ENCODE measurements at places on chromosomes 12 and 14.

DNA sequence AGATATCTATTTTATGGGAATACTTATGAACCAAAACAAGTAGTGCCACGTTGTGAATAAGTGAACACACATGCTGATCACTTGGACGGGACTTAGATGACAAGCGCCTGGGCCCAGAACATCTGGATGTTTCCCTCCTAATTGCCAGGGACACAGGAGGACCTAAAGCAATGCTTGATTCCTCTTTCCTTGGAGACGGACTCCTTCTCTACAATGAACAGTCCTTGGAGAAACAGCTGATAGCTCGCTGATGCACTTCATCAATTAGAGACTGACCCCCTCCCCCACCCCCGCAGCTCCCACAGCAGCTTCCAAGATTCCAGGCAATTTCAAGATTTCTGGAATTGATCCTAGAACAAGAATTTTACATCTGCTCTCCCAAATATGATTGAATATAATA lies 86.4 kb downstream of the ST8SIA1 start:
- DNase-seq: no peak

- DNase-seq: peak; percentile 45
Observed at GRCh38 chr12:89247541-89247942, 104.8 kb downstream of the DUSP6 start.

DNA sequence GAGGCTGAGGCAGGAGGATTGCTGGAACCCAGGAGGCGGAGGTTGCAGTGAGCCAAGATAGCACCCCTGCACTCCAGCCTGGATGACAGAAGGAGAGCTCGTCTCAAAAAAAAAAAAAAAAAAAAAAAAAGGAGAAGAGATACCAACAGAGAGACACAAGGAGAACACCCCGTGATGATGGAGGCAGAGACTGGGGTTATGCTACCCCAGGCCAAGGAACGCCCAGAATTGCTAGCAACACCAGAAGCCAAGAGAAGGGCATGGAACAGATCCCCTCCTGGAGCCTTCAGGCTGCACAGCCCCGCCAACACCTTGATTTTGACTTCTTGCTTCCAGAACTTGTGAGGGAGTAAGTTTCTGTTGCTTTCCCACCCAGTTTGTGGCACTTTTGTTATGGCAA lies 148.0 kb upstream of the FOXN3 start:
- no peak for DNase-seq

DNA sequence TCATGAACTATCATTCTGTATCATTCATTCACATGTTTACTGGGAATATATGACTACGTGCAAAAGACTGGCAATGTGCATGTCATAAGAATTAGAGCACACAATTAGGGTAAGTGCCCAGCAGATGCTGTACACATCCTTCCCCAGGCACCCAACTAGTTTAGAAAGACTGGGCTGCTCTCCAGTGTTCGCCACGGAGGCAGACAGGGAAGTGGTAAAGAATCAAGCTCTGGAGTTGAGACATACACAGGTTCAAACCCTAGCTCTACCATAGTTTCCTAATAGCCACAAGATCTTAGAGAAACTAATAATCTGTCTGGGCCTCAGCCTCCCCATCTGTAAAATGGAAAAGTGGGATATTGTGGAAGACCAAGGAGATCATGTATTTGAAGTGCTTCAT lies 6.8 kb downstream of the TMCC3 start:
- no peak for DNase-seq

GRCh38 chr12:94266796-94267536 lies 118.6 kb downstream of the PLXNC1 start:
- no peak for DNase-seq

DNA sequence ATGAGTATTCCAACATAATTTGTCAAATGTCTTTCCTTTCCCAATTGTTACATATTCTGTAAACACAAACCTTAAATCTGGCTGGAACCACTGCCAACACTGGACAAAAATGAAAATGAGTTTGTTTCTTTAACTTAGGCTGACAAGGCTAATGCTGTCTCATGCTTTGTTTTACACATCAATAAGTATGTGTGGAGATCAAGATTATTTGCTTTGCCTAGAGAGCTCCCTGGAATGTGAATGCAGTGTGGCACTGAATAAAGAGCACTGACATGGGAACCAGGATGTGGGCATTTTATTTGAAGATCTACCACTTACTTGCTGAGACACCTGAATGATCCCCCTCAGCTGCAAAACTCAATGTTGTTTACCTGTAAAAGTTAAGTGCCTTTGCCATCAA lies 61.7 kb downstream of the RALGAPA1 start:
- peak; percentile 4 for DNase-seq

- DNase-seq: no peak
Observed at GRCh38 chr12:4506430-4506829, 32.3 kb upstream of the RAD51AP1 start.

DNA sequence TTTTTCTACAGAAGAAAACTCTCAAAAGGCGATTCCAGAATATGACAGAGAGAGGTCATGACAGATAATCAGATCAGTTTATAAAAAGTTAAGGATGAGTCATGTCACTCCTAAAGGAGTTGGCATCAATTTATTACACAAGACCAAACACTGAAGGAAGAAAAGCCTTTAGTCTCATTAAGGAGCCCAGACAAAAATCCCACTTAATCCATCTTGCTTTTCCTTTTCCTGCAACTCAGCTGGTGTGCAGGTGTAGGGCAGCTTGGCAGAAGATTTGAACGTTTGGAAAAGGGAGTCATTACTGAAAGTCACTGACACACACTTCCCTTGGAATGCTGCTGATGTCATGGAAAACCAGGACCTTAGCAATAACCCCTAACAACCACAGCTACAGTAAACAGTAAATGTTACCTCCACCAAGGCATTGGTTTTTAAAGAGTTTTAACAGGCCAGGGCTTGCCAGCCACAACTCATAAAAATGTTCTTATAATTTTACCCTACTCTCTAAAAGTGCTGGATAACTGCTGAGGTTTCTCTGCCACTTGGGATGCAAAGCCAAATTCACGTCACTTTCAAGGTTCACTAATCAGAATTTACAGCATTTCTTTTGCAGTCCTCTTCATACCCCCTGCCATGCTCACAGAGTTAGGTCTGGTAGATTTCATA lies 320.6 kb downstream of the RAD51B start:
- peak; percentile 49 for DNase-seq

GRCh38 chr12:8950221-8950527 lies 729 bp upstream of the M6PR start:
- no peak for DNase-seq

- no peak for DNase-seq
Observed at GRCh38 chr12:118743896-118744700, 237.2 kb upstream of the SRRM4 start.

- no peak for DNase-seq
Observed at GRCh38 chr12:62618319-62618718, 151.7 kb downstream of the MON2 start.

Data from GM23338 (cell line).